ENCODE measurements at places on chromosomes 7 and 10.

- DNase-seq: peak; percentile 65
These were observed 114.6 kb downstream of the DNAJC1 start for GRCh38 chr10:21888959-21889358.

DNA sequence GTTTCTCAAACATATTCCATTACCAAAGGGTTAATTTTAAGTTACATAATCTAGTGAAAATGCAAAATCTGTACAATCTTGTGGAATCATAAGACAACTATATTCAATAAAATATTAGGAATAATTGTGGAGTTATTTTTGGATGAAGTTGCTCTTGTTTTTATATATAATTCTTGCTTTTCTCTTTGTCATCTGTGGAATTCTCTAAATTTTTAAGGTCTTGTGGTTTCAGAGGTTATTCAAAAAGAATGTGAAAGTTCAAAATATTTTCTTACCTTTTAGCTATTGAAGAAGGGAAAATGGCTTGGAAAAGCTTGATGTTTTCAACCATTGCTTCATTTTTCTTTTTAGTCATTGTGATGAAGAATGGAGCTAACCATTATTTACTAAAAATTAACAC lies 552.1 kb downstream of the TFEC start:
- DNase-seq: no peak

GRCh38 chr10:111933937-111934336 lies 249.6 kb downstream of the GPAM start:
- peak; percentile 4 for DNase-seq

- DNase-seq: no peak
These were observed 21.0 kb upstream of the EIF5AL1 start for GRCh38 chr10:79491143-79491835.

GRCh38 chr7:147044941-147045340 lies 928.3 kb downstream of the CNTNAP2 start:
- DNase-seq: no peak

DNA sequence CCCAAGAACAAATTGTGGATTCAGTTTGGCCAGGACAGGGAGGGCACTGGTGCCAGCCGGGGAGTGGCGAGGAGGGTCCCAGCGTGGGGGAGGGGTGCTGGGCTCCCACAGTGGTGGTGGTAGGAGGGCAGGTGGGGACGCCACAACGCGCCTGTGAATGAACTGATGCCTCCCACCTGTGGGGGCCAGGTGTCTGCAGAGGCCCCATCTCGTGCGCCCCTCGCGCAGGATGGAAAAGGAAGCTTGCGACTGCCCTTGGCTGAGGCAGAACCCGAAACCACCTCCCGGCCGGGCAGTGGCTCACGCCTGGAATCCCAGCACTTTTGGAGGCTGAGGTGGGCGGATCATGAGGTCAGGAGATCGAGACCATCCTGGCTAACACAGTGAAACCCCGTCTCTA lies 72.0 kb downstream of the MICALL2 start:
- no peak for DNase-seq

DNA sequence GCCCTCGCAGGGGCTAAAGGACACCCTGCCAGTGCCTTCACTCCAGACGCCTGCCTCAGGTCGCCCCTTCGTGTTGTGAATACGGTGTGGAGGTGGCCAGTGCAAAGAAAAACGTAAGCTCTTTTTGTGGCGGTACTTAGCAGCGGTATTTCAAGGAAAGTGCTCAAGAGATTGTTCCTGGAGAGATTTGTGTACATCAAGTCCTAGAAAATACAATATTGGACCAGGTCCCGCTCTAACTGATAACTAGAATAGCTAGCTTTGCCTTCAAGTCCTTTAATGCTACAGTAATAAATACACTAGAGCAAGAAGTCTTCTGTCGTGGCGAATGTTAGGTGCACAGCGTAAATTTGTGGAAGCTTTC lies 689 bp downstream of the PLCE1 start:
- DNase-seq: no peak

- no peak for DNase-seq
These were observed 68.9 kb downstream of the KLF6 start for GRCh38 chr10:3716093-3716492.

DNA sequence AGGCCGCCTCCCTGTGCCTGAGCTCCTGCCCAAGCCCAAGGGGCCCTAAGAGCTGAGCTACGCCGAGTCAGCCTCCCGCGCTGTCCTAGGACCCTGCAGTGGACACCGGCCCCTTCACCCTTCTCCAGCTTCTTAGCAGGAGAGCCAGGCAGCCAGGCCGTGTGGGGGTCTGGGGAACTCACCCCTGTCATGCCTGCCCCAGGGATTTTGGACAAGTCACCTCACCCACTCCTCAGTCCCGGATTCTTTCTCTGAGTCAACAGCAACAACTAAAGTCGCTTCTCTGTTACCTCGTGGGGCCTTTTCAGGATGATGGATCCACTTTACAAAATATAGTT lies 79.3 kb downstream of the MKI67 start:
- DNase-seq: no peak

GRCh38 chr10:53463539-53463938 lies 691.0 kb upstream of the MBL2 start:
- no peak for DNase-seq

GRCh38 chr10:132836248-132836831 lies 50.4 kb upstream of the NKX6-2 start:
- no peak for DNase-seq

GRCh38 chr10:21278491-21279216 lies 246.8 kb downstream of the SKIDA1 start:
- peak; percentile 92 for DNase-seq

DNA sequence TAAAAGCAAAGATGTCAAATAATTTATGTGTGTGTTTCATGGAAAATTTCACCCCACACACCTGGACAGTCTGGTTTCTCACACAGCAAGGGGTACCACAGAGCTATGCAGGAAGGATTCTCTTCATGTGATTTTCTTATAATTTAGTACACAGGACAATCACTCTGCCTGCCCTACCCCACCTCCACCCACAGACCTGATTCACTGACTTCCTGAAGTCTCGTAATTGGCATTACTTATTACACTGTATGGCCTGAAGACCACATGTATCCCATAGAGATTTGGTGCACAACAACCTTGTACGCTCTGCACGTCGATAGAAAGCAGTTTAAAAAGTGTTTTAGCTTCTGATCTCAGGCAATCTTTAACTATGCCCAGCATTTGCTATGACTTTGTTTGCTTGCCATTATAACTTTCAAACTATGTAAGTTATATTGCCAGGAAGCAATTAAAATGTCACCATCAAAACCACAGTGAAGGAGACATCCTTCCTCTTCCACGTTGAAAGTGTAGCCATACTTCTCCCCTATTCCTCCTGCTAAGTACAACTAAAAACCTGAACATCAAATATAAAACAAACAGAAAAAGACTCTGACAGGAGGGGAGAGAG lies 279.4 kb upstream of the IMMP2L start:
- no peak for DNase-seq

DNA sequence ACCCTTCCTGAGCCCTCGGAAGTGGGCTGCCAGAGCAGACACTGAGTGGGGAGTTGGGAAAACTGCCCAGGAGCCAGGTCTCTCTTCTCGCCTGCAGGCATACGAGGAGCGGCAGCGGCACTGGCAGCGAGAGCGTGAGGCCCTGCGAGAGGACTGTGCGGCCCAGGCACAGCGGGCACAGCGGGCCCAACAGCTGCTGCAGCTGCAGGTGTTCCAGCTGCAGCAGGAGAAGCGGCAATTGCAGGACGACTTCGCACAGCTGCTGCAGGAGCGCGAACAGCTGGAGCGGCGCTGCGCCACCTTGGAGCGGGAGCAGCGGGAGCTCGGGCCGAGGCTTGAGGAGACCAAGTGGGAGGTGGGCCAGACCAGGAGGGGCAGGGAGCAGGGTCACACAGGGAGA lies 5.8 kb downstream of the LZTS2 start:
- no peak for DNase-seq

- no peak for DNase-seq
These were observed 182.9 kb downstream of the EBF3 start for GRCh38 chr10:129780901-129781795.

- no peak for DNase-seq
These were observed 36.0 kb upstream of the SRGN start for GRCh38 chr10:69051710-69052487.

- peak; percentile 74 for DNase-seq
These were observed 161.3 kb upstream of the NPVF start for GRCh38 chr7:25389489-25390106.

- DNase-seq: no peak
These were observed 28.8 kb upstream of the PRTFDC1 start for GRCh38 chr10:24981161-24981710.

- DNase-seq: peak; percentile 26
These were observed 46.0 kb upstream of the CDK1 start for GRCh38 chr10:60732198-60732806.

- DNase-seq: no peak
These were observed 20.2 kb downstream of the C10orf71 start for GRCh38 chr10:49319206-49319605.

DNA sequence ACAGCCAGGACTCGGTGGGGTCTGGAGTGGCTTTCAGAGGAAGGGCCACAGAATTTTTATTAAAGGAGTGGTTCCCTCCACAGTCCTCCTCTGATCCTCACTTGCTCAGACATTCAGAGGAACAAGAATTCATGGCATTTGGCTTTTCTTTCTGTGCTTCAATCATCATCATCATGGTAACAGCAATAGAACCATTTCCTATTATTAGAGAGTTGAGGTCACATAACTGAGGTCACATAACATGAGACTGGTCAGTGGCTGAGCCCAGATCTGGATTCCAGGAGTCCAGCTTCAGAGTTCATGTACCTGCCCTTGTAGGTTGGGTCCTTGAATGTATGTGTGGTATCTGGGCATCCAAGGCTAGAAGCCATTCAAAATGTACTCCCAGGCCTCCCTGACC lies 177.3 kb upstream of the GRB10 start:
- DNase-seq: no peak

- DNase-seq: no peak
These were observed 132.7 kb downstream of the AOAH start for GRCh38 chr7:36591636-36592035.

GRCh38 chr10:69425511-69426298 lies 9.0 kb upstream of the TACR2 start:
- DNase-seq: no peak

- no peak for DNase-seq
These were observed 119.5 kb downstream of the TRRAP start for GRCh38 chr7:98997846-98998245.

GRCh38 chr10:47136866-47137265 lies 163.1 kb upstream of the GDF10 start:
- no peak for DNase-seq

- DNase-seq: no peak
These were observed 1.1 kb upstream of the GAD2 start for GRCh38 chr10:26215396-26215934.

DNA sequence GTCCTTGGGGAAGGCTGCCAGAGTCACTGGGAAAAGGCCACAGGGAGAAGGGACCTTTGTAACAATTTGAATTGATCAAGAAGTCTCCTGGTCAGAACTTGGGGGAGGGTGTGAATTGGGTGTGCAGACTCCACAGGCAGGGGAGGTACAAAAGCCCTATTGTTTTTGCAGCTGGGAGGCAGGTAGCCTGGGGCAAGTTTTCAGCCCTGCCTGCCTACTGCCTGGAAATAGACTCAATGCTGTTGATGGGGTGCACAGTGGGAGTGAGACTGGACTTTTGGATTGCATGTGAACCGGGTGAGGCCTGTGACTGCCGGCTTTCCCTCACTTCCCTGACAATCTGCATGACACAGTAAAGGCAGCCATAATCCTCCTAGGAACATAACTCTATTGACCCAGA lies 947.0 kb downstream of the REEP3 start:
- no peak for DNase-seq

- no peak for DNase-seq
These were observed 42.4 kb downstream of the CCNY start for GRCh38 chr10:35378541-35379210.

DNA sequence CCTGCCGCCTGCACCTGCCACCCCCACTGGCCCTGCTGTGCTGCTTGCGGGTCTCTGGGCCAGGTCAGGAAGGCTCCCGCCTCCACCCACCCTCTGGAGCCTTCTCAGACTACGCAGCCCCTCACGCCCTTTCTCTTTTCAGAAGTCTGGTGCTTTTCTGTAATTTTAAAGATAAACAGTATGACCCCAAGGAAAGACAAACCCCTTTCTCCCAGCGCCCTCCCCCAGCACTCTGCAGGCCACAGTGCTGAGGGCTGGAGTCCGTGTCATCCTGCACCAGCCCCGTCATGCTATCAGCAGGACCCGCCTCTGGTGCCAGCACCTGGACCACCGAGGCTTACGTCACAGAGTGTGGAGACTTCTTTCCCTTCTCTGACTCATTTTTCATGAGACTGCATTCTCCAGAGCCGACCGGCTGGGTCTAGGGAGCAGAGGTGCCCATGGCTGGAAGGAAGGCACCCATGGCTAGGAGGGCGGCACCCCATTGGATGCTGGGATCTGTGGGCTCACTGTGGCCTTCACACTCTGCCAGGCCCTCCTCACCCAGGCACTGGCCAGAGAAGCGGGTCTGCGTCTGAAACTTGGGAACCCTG lies 53.4 kb downstream of the CFAP46 start:
- DNase-seq: no peak

GRCh38 chr10:3787016-3787400 lies 2.0 kb upstream of the KLF6 start:
- peak; percentile 5 for DNase-seq

- no peak for DNase-seq
These were observed 35.8 kb downstream of the JAKMIP3 start for GRCh38 chr10:132101529-132101928.

DNA sequence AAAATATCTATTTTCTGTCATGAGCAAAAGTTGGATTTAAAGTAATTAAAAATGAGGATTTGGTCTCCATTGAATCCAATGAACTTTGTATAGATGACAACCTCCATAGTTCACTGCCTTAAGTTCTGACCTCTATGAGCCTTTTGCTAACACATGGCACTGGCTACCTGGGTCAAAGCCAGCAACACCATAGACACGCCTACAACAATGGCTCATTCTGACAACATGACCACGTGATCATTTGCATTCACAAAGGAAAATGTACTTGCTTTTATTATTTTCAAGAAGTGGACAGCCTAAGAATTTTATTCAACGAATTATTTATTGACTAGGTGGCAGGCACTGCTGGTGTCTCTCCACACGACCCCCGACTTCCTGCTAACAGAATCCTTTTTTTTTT lies 90.6 kb downstream of the CARD11 start:
- DNase-seq: no peak

- no peak for DNase-seq
These were observed 24.5 kb upstream of the MRC1 start for GRCh38 chr10:17784688-17785087.
